Fibroblast of skin of scalp (primary cell): ENCODE measurements at places on chromosomes 7 and 10.

- DNase-seq = peak; percentile 18
Measured at GRCh38 chr10:85995791-85996190, 370.8 kb downstream of the GRID1 start.

DNA sequence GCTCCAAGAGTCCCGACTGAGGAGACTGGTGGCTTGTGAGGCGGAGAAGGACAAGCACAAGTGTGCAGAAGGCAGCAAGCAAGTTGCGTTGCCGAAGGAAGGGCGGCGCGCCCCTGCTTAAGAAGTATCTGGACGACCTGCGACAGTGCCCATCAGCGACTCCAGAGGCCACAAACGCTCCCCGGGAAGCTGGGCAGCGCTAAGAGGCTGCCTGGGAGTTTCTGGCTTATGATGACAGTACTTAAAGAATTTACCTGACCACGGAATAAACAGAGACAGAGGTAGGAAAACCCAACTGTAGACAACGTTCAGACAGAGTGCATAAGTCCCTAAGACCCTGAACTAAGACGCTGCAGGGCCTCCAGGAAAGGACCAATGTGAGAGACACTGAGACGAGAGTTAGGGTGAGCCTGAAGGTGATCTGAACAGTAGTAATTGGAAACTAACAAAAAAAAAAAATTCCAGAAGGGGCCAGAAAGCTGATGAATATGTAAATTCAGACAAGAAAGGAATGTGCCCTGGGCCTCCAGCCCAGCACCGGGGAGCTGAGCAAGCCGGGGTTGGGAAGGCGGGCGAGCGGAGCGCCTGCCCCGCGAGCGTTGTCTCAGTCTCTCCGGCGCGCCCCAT, 1.0 kb downstream of the OSBPL3 start:
- DNase-seq = no peak

- peak; percentile 84 for DNase-seq
Measured at GRCh38 chr10:102450374-102451104, 804 bp downstream of the C10orf95 start.

- DNase-seq = no peak
Measured at GRCh38 chr7:117445206-117445605, 17.9 kb upstream of the ASZ1 start.
